ENCODE measurements at places on chromosomes 7 and 10.

- no peak for DNase-seq
These were observed 525.4 kb downstream of the TFEC start for GRCh38 chr7:115505136-115505535.

DNA sequence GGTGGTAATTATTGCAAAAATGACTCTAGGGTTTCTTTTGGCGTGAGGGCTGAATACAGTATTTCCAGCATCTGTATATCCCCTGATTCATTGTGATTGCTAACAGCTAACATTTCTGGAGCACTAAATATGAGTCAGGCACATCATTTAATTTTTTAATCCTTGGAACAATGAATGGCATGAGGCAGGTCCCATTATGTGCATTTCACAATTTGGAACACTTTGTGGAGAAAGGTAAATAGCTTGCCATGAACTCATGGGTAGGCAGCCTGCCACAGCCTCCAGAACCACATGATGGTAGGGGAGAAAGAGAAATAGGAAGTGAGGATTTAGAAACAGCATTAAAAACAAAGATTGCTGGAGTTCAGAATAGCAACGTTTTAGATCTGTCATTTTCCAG is 1.7 kb downstream of the NPTX2 start:
- DNase-seq: peak; percentile 28

DNA sequence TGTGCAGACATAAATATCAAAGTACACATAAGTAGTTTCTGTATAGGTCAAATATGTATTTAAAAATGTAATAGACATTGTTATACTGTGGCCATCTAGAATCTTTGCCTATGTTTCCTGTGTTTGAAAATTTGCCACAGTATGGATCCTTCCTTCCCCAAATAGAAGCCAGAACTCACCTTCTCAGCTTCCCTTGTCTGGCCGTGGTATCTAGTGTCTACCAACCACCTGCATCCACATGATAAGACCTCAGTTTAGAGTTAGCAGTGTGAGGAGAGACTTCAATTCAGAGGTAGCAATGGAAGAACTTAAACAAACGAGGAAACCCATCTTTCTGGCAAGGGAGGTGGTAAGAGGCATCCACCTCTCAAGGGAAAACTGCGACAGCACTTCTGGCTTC is 4.9 kb downstream of the TRDMT1 start:
- no peak for DNase-seq

- DNase-seq: no peak
These were observed 5.8 kb upstream of the ESYT2 start for GRCh38 chr7:158834878-158835784.

GRCh38 chr7:35251606-35252310 is 2.1 kb downstream of the TBX20 start:
- DNase-seq: peak; percentile 44

DNA sequence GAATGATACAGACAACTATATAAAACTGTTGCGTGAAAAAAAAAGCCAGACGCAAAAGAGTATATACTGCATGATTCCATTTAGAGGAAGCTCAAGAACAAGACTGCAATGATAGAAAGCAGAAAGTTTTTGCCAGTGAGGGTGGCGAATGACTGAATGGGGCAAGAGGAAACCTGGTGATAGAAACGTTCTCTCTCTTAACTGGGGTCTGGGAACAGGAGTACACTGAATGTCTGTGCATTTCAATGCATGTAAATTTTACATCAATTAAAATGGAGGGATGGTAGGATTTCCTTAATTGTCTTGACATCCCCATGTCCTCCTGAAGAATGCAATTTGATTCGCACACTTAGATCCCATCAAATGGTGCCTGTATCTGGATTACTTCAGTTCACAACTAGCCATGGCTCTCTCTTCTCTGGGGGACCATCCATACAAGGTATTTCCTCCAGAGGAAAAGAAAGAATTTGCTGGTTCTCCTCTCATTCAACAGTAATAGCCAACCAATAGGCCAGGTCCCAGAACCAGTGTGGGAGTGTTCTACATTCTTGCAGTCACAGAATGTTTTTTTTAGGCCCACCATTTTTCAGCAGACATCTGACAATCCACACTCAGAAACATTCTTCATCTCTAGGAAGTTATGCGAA is 221.0 kb upstream of the KLF14 start:
- DNase-seq: no peak

DNA sequence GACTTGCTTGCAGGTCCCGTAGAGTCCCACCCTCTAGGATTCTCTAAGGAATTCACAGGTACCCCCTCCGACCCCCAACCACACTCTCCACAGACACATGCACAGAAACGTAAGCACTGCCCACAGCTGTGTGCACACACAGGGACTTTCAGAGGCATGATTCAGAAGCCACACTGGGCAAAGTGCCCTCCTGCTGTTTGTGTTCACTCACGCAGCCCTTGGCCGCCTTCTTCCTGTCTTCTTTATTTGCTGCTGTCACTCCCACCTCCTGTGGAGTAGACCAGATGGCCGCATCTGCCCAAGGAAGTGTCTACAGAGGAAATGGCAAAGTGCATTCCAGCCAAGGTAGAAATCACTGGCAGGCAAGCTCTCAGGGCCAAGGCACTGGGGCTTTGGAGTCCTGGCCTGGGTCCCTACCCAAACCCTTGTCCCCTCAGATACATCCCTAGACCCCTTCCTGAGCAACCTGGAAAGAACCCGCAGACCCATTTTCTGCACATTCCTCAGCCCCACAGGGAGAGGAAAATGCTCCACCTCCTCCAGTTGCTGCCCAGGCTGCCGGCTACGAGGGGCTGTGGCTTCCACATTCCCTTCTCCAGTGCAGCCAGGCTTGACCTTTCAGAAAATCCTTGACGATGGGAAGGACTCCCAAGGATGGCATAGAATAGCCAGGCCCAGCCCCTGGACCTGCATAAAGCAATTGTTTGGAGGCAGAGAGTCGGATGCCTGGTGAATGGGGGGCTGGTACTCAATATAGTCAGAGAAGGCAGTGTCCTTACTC is 21.6 kb upstream of the GIMAP8 start:
- DNase-seq: peak; percentile 98

GRCh38 chr7:73715648-73716317 is 3.7 kb downstream of the STX1A start:
- DNase-seq: peak; percentile 50

GRCh38 chr10:64376167-64376566 is 855.0 kb downstream of the REEP3 start:
- no peak for DNase-seq

DNA sequence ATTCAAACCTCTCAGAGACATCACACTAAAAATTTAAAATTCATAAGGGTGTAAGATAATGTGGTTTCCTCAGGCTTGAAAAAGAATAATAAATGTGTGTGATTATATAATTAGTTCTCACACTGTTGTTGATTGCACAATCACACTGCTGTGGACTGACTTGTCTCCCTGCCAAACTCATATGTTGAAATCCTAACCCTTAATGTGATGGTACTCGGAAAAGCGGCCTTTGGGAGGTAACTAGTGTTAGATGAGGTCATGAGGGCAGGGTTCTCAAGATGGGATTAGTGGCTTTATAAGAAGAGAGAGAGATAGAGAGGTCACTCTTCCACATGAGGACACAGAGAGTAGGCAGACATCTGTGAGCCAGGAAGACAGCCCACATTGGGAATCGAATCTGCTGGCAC is 128.5 kb upstream of the COL1A2 start:
- no peak for DNase-seq

- DNase-seq: peak; percentile 60
These were observed 700 bp downstream of the SMC3 start for GRCh38 chr10:110568055-110568735.

GRCh38 chr10:63252095-63252762 is 119.1 kb downstream of the NRBF2 start:
- no peak for DNase-seq

- no peak for DNase-seq
These were observed 72.7 kb upstream of the PIK3CG start for GRCh38 chr7:106792233-106792926.

- no peak for DNase-seq
These were observed 57.9 kb downstream of the SDK1 start for GRCh38 chr7:3358991-3359390.

DNA sequence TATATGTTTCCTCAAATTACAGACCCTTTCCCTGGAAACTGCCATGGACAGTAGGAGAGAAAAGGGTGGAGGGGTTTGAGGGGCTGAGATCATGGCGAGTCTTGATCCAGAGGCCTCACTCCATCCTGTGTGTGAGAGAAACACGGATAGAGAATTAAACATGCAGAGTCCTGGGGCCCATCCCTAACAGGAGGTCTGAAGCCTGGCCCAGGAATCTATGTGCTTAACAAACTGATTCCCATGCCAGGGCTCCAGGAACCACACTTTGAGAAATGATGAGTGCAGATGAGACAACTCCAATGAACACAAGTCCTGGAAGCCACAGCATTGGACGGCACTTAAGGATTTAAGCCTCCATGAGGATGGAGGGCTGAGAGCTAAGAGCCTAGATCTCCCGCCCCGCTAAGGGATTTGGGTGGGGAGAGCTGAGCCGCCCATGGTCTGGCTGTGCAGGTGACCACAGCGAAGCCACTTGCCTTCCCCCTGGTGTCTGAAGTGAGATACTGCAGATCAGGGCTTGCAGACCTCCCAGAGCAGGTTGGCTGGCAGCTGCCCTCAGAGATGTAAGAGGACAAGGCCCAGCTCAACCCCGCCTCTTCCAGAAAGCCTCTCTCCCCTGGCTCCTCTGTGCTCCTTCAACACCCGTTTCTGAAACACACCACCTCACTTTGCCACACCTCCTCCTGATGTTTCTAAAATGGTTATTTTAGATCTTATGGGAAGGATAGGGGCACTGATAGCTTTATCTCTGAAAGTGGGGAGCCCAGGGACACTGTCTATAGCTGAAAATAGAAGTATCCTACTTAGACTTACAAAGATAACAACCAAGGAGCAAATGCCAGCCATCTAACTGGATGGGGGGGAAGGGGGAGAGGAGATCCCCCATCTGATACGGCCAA is 24.8 kb upstream of the EIF5AL1 start:
- peak; percentile 66 for DNase-seq

- DNase-seq: no peak
These were observed 77.5 kb upstream of the GRB10 start for GRCh38 chr7:50860174-50860573.

DNA sequence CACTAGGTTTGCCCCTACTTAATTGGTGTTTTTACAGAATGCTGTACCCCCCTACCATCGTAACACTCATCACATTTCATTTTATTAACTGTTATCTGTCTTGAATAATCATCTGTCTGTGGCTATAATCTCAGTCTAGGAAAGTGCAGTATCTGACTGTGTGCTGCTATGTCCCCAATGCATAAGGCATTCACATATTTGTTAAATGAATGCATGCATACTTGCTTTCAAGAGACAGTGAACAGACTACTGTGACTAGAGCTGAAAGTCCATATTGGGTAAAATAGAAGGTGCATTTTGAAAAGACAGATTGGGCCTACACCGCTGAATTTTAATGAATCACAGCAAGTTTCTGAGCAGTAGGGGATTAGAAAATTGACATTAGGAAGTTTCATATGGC is 112.3 kb downstream of the ARHGAP12 start:
- no peak for DNase-seq

GRCh38 chr10:33416209-33416608 is 81.7 kb upstream of the NRP1 start:
- no peak for DNase-seq

DNA sequence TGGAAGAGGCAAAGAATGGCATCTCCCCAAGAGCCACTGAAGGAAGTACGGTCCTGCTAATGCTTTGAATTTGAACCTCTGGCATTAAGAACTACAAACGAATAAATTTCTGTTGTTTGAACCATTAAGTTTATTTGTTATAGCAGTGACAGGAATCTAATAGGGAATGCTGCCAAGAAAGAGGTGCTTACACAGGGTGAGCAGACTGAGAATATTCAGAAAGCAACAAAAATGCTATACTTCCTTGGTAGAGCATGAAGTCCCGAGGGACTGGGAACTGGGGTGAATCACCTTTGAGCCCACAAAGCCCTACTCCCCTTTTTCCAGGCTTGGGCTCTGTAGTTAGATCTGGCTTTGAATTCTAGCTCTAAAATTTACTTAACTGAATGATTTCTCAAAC is 45.0 kb downstream of the PANK1 start:
- DNase-seq: no peak

DNA sequence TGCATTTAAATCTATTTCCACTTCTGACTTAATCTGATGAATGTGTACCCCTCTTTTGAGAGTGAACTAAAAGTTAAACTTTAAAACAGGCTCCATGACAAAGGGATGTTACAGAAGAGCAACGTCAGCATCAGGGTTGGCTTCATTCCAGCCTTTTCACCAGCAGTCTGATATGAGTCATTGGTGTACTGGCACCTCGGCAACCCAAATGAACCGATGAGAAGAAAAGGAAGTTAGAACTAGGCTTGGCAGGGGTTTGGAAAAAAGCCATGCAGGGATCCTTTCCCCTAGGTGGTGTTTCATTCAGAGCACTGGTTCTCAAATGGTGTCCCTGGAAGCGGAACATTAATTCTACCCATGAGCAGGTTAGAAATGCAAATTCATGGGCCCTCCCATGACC is 53.6 kb downstream of the SEC61G start:
- DNase-seq: no peak

DNA sequence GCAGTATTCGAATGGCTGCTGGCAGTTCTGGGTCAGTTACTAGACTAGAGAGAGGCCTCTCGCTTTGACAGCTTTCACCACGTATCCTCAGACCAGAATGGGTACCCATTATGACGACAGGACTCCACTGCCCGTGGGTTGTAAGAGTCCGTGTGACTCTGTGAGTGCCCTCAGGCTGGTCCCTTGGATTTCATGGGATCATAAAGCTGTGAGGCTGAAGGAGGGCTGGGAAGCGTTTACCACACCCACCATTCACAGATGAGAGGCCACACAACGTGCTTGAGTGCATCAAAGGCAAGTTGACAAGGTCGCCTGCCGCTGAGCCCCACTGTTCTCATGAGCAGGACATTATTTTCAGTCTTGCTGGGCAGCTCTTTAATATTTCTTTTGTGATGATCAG is 87.2 kb downstream of the EZH2 start:
- DNase-seq: no peak

DNA sequence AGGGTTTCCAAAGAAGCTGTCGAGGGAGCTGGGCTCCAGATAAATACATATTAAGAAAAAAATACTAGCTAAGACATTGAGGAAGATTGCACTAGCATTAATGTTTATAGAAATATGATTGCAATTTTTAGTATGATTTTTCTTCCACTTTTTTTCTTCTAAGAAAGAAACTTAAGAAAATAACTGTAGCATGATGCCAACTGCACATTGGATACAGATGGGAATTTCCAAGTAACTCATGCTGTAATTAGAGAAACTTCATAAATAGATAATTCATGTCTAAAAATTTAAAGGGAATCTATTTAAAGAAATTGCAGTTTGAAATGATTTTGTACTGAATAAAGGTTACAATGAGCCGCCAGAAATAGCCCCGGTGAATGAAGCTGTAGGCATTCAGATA is 119.4 kb downstream of the POLR1F start:
- no peak for DNase-seq
